ENCODE measurements at places on chromosomes 7 and 10.

DNA sequence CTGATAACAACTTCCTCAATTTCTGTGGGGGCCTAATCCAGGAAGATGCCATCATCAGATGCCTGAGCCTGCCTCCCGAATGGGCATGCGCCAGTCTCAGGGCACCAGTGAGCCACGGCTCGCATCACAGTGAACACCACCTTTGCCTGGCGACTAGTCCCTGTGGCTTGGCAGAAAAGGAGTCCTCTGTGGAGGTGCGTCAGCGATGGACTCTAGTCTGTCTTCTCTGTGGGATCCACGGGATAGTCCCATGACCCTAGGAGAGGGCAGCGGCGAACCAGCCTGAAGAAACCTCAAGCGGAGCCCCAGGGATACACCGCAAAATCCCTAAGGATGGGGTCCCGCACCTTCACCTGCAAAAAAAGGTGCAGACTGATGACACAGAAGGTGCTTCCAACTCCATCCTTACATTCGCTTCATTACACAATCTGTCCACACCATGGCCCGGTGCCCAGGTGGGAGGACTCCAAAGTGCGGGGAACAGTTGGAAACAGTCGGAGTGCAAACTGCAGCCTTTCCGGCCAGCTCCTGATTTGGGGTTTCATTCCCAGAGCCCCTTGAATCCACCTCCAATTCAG, 35.1 kb upstream of the ZNF273 start:
- no peak for DNase-seq

DNA sequence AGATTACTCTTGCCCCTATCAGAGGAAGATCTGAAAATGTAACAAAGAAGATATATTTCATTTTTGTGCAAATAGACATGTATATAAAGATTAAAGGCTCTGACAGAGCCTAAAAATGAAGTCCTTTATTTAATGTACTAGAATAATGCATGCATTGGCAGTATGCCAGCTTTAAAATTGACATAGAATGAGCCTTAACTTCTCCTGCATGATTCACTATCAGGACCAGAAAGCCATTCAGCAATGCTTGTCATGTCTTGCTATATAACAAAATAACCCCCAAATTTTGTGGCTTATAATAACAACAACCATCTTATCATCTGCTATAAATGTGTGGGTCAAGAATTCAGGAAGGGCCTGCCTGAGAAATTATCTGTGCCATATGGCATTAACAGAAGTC, 411.9 kb downstream of the GRM8 start:
- no peak for DNase-seq

DNA sequence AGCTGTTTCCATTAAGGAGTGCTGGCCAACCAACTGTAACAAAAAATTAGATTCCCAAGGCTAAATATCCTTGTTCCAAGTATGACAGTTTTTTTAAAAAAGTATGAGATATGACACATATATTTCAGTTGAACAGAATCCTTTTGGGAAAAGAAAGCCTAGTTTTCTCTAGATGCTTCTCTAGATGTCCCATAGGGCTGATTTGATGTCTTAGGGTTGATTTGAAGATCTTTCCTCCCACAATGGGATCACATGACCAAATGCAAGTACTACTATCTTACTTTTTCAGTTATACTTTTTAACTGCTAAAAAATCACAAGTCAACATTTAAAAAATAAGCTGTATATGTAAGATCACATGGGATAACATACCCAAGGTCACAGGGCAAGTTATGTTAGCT, 3.7 kb downstream of the NAMPT start:
- no peak for DNase-seq

GRCh38 chr10:79230328-79230830, 116.9 kb upstream of the PPIF start:
- DNase-seq, result no peak

- peak; percentile 37 for DNase-seq
Observed at GRCh38 chr10:118310822-118311221, 31.3 kb downstream of the FAM204A start.

DNA sequence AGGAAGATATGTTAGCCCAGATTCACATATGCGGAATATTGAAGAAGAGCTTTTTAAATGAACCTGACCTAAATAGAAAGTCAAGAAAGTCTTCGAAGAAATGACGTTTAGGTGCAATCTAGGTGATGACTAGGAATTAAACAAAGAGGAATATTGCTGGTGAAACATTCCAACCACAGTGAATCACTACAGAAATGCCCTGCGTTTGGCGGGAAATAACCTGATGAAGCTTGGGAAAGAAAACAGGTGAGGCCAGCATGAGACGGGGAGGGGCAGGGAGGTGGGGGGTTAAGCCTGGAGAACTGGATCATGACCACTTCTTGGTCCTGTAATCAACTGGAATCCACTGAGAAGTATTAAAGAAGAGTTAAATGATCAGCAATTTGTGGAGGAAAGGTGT, 299.4 kb upstream of the VSTM2A start:
- DNase-seq, result no peak
